Parietal lobe (tissue), 2 donors: ENCODE measurements at places on chromosomes 1 and 21. TPM values are rescaled to one million over a fixed set of nuclear protein-coding genes. Genes with fewer than 3 reads are reported as not detected.

DTL gene
- 6.6 TPM for total RNA-seq

TFF2 gene
- not detected for total RNA-seq

TRIM46 gene
- 36.3 TPM for total RNA-seq

OXCT2 gene
- total RNA-seq: 0.31 TPM

NPPB gene
- total RNA-seq: not detected

LORICRIN gene
- total RNA-seq: not detected

GREM2 gene
- total RNA-seq: 5.0 TPM

CSF3R gene
- 5.0 TPM for total RNA-seq

PGLYRP3 gene
- total RNA-seq: not detected

WDR64 gene
- total RNA-seq: not detected

MAP10 gene
- total RNA-seq: 8.5 TPM

LAX1 gene
- not detected for total RNA-seq

PRMT6 gene
- 17.2 TPM for total RNA-seq

PTGER3 gene
- total RNA-seq: 0.94 TPM

OR2T1 gene
- not detected for total RNA-seq

UBASH3A gene
- not detected for total RNA-seq

PRELP gene
- total RNA-seq: under 0.01 TPM

PLA2G4A gene
- 0.94 TPM for total RNA-seq

KRTAP22-1 gene
- total RNA-seq: not detected

HSPA13 gene
- total RNA-seq: 113 TPM

SH2D2A gene
- total RNA-seq: not detected

SYTL1 gene
- total RNA-seq: not detected

COL11A1 gene
- total RNA-seq: 48.2 TPM

PSRC1 gene
- 14.1 TPM for total RNA-seq

CRYBG2 gene
- total RNA-seq: 0.63 TPM

ZFP69B gene
- 23.8 TPM for total RNA-seq

DMBX1 gene
- not detected for total RNA-seq

TTC39A gene
- total RNA-seq: 0.94 TPM

PLA2G2F gene
- total RNA-seq: not detected

AMY1C gene
- not detected for total RNA-seq

SPRR1A gene
- not detected for total RNA-seq

HES4 gene
- total RNA-seq: 24.7 TPM

GPA33 gene
- not detected for total RNA-seq

TMEM125 gene
- total RNA-seq: 0.31 TPM

SPRR2A gene
- total RNA-seq: not detected
